ENCODE measurements at places on chromosomes 11 and 22.

GRCh38 chr11:115222218-115222862 is 281.9 kb downstream of the CADM1 start:
- peak; percentile 94 for ATAC-seq

DNA sequence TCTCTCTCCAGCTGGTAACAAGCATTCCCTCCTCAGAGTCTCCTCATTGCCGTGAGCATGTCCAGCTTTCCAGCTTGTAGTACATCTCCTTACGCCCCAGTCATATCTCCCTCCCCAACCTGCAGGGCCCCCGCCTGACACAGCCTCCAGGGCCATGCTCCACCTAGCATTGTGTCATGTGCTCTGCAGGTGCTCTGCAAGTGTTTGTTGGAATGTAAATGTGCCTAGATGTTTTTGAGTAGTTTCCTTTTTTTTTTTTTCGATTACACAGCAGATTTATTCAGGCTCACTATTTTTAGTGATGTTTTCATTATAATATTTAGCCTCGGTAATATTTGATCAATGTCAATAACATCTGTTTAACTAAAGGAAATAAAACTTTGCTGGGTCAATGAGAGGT is 82.5 kb downstream of the NCAM1 start:
- ATAC-seq, result no peak

DNA sequence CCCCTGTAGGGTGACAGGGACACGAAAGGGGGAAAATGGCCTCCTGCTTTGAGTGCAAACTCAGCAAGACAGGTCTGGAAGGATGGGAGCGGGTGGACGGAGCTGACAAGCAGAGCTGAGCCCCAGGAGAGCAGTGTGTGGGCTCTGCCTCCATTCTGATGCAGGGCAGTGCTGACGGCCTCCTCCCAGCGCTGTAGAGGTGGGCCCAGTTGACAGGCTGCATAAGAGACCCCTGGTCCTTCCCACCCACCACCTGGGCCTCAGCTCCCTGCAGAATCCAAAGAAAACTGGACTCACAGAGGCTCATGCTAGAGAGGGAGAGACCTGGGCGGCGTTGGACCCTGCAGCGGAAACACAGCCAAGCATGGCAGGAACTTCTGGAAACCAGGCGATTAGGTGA is 1113.4 kb downstream of the BRD1 start:
- ATAC-seq, result no peak

DNA sequence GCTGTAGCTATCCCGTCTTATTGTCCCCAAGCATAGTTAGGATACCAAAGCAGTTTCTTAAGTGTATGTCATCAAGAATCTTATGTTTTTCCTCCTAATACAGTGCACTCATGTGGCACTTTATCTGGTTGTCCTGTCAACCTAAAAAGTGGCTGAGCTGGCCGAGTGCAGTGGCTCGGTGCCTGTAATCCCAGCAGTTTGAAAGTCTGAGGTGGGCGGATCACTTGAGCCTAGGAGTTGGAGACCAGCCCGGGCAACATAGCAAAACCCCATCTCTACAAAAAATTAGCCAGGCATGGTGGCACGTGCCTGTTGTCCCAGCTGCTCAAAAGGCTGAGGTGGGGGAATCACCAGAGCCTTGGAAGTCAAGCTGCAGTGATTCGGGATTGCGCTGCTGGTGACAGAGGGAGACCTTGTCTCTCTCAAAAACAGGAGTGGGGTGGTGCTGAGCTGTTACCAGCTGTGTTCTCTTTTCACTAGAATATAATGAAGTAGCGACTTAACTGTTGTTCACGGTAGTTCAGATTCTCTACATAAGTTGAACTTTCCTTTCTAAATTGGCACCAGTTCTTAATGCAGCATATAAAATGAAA is 48.1 kb downstream of the EP300 start:
- ATAC-seq, result no peak
